ENCODE measurements at places on chromosomes 5 and 9.

- DNase-seq, result no peak
Measured at GRCh38 chr9:97629156-97629555, 4.0 kb downstream of the TSTD2 start.

DNA sequence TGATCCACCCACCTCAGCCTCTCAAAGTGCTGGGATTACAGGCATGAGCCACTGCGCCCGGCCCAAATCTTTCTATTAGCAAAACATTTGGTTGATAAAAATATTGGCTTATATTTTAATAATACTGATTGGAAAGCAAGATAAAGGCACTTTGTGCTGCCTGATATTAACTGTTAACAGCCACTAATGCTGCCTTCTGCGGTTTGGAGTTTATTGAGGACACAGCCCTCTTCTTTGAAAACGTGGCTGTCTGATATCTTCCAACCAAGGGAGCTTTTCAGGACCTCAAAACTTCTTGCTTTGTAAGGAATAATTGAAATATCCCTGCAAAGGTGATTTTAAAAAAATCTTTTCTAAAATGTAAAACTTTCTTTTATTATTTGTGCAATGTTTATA lies 94.0 kb downstream of the IQGAP2 start:
- no peak for DNase-seq

DNA sequence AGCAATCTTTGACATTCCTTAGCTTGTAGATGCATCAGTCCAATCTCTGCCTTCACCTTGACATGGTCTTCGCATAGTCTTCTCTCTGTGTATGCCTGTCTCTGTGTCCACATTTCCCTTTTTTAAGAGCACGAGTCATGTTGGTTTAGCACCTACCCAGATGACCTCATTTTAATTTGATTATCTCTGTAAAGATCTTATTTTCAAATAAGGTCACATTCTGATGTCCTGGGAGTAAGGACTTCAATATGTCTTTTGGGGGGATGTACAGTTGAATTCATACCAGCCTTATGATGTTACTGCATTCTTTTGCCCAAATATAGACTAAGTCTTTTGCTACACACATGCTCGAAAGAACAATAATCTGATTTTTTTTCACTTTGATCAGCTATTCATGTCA lies 6.9 kb downstream of the KCTD16 start:
- no peak for DNase-seq

- no peak for DNase-seq
Measured at GRCh38 chr9:133048595-133048994, 13.2 kb upstream of the CEL start.

- no peak for DNase-seq
Measured at GRCh38 chr5:65412842-65413241, 68.9 kb downstream of the ADAMTS6 start.

- peak; percentile 59 for DNase-seq
Measured at GRCh38 chr5:14809369-14810155, 62.0 kb downstream of the ANKH start.

DNA sequence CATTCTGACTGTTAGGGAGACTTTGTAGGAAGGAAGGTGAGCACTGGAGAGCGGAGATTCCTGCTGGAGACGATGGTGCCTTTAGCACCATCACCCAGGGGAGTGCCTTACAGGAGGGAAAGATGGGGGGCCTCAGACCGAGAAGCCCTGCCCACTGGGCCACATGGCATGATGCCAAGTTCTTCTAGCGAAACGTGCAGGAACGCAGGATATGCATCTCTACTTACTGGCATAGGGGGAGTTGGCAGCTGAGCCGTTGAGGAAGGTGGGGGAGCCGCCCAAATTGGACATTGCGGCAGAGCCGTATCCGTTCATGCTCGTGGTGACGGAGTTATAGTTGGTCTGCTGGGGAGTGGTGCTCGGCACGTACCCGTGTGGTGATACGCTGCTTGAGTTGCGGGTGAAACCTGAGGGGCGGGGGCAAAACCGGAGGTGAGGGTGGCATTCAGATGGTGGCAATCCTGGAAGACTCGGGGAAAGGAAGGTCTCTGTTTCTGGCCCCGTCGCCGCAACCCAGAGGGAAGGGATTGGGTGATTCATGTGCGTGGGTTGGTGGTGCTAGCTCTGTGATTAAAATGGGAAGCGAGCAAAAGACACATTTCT lies 387.7 kb downstream of the EBF1 start:
- no peak for DNase-seq

GRCh38 chr9:134937566-134938345 lies 20.0 kb upstream of the FCN1 start:
- no peak for DNase-seq
